ENCODE measurements at places on chromosomes 2 and 18.

DNA sequence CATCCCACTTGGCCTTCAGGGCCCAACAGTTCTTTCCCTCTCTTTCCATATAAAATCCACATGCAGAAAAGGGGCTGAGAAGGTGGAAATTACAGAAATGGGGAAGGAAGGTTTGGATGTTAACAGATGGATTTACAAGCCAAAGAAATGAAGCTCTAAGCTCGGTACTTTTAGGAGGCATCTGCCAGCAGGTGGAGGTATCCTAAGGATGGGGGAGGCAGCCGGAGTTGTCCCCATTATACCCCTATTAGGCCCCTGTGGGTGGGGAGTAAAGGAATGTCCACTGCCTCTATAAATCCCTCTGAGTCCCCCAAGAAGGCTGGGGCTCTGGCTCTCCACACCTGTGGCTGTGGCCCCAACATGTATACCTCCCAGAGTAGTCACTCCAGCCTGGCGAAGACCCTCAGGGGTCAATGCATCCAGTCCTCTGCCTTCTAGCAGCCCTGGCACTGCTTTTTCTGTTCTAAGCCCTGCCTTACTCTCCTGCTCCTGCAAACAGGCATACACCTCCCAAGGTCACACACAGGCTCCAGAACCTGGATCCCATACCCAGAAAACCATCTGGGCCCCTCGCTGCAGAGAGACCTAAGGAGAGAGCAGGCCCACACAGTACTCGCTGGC, 1.2 kb downstream of the FBXO41 start:
- no peaks in the 10 kb centered on the region for H3K27me3 ChIP-seq
- H3K4me1 ChIP-seq: peaks cover 23% of the 10 kb centered on the region
- no peak overlapping the region for H3K4me3 ChIP-seq
- no peaks in the 10 kb centered on the region for H3K36me3 ChIP-seq
- H3K27ac ChIP-seq: no peak overlapping the region
- DNase-seq: no peak

- no peaks in the 10 kb centered on the region for H3K36me3 ChIP-seq
- no peaks in the 10 kb centered on the region for H3K4me1 ChIP-seq
- no peak overlapping the region for H3K27ac ChIP-seq
- H3K4me3 ChIP-seq: no peak overlapping the region
- no peaks in the 10 kb centered on the region for H3K27me3 ChIP-seq
- no peak for DNase-seq
Measured at GRCh38 chr2:201837824-201838431, 31.6 kb downstream of the CDK15 start.

DNA sequence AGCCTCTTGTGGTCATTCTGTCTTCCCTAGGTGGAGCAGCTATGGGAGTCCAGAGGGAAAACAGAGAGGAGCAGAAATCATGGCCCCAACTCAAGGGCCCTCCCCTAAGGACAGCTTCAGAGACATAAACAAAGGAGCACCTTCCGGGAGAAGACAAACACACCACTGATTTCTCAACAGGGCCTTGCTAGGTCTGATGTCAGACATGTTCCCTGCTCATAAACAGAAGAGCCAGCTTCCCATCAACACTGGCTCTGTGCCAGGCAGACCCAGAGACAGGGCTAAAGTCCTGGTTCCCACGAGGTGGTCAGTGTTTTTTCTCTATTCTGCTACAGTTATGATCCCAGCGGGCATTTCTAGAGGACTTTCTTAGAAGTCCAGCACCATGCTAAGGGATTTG, 19.3 kb downstream of the CXCR2 start:
- H3K36me3 ChIP-seq: no peaks in the 10 kb centered on the region
- no peak overlapping the region for H3K4me3 ChIP-seq
- H3K4me1 ChIP-seq: no peaks in the 10 kb centered on the region

- no peak for DNase-seq
- H3K4me3 ChIP-seq: no peak overlapping the region
- no peak overlapping the region for H3K27ac ChIP-seq
- H3K36me3 ChIP-seq: no peaks in the 10 kb centered on the region
- no peaks in the 10 kb centered on the region for H3K27me3 ChIP-seq
- H3K4me1 ChIP-seq: peaks cover 32% of the 10 kb centered on the region
Measured at GRCh38 chr2:190722061-190722759, 73.3 kb downstream of the NAB1 start.

DNA sequence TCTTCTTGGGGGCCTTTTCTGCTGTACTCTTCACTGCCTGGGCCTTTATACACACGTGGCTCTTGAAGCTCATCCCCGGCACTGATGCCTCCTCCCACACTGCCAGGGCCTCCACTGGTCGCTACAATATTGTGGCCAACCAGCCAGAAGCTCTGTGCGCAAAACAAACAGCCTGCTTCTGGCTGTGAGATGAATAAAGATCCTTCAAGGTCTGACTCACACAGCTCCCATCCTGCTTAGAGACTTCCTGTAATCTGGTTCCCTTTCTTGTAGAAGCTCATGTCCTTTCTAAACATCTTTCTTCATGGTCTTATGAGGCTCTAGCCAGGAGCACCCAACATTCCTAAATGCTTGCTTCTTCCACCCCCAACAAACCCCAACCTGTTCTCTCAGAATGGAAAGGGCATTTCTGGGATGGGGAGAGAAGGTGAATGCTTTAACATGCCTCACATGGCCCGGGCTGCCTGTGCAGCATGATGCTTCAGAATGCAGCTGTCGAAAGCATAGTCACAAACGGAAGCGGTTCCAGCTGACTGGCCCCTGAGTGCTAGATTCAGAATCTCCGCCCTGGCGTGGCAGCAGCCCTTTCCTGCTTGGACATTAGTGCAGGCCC, 24.6 kb downstream of the NRP2 start:
- DNase-seq: peak; percentile 29
- H3K27me3 ChIP-seq: no peaks in the 10 kb centered on the region
- no peak overlapping the region for H3K4me3 ChIP-seq
- H3K4me1 ChIP-seq: peaks cover 62% of the 10 kb centered on the region
- H3K27ac ChIP-seq: peak overlapping the region; percentile 93

DNA sequence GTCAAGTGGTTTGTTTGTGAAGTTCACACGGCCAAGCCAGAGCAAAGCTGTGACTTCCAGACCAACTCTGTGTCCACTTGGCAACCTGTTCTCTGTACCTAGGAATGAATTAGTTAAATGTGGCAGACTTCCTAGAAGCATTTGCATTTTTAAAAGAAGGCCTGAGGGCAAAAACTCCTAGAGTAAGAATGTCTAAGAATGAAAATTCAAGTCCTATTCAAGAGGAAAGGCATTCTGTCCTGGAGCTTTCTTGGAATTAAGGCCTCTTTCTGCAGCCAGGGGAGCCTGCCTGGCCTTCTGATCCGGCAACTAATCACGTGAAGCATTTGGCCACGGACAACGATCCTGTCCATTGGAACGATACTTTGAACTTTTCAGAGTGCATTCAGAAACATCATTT, 155.0 kb downstream of the SETBP1 start:
- no peak overlapping the region for H3K4me3 ChIP-seq
- no peak for DNase-seq
- no peaks in the 10 kb centered on the region for H3K27me3 ChIP-seq
- peaks cover 23% of the 10 kb centered on the region for H3K4me1 ChIP-seq

- peak overlapping the region; percentile 9 for H3K27ac ChIP-seq
- no peaks in the 10 kb centered on the region for H3K27me3 ChIP-seq
- H3K4me3 ChIP-seq: no peak overlapping the region
- peaks cover 35% of the 10 kb centered on the region for H3K4me1 ChIP-seq
Measured at GRCh38 chr2:9548506-9548905, 7.1 kb downstream of the ADAM17 start.

GRCh38 chr2:54012538-54013141, 41.8 kb upstream of the PSME4 start:
- H3K27ac ChIP-seq: no peak overlapping the region
- H3K27me3 ChIP-seq: no peaks in the 10 kb centered on the region
- H3K36me3 ChIP-seq: no peaks in the 10 kb centered on the region
- H3K4me1 ChIP-seq: peaks cover 6% of the 10 kb centered on the region

DNA sequence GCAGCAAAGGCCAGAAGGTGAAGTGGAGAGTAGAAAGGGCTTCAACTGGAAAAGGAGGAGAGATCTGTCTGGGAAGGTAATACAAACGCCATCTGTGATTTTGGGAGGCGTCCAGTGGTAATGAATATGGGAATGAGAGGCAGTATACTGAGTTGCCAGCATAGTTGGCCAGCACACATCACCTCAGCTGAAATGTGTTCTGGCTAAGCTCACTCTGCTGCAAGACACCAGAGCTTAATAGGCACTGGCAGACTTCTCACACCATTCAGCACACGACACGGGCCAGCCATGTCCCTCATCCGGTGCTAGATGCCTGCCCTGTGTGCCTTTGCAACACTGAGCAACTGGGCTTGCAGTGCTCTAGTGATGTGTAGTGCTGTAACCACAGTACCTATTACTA, 277.1 kb downstream of the PIEZO2 start:
- no peaks in the 10 kb centered on the region for H3K4me1 ChIP-seq
- no peak overlapping the region for H3K27ac ChIP-seq
- no peak overlapping the region for H3K4me3 ChIP-seq

GRCh38 chr2:165601065-165601830, 131.8 kb downstream of the CSRNP3 start:
- no peak overlapping the region for H3K27ac ChIP-seq
- no peaks in the 10 kb centered on the region for H3K27me3 ChIP-seq
- no peak for DNase-seq
- no peaks in the 10 kb centered on the region for H3K36me3 ChIP-seq
- peaks cover 2% of the 10 kb centered on the region for H3K4me1 ChIP-seq

GRCh38 chr2:156663757-156664409, 227.7 kb downstream of the GPD2 start:
- no peak for DNase-seq
- H3K4me1 ChIP-seq: peaks cover 10% of the 10 kb centered on the region

GRCh38 chr2:25740810-25741381, 67.5 kb upstream of the DTNB start:
- H3K36me3 ChIP-seq: peaks cover 40% of the 10 kb centered on the region
- no peak overlapping the region for H3K4me3 ChIP-seq
- no peak for DNase-seq
- no peaks in the 10 kb centered on the region for H3K27me3 ChIP-seq
